ENCODE measurements at places on chromosomes 2 and 18.

- DNase-seq: no peak
Measured at GRCh38 chr2:224970311-224970710, 72.0 kb downstream of the DOCK10 start.

- DNase-seq: peak; percentile 81
Measured at GRCh38 chr2:189799531-189799930, 15.3 kb downstream of the PMS1 start.

DNA sequence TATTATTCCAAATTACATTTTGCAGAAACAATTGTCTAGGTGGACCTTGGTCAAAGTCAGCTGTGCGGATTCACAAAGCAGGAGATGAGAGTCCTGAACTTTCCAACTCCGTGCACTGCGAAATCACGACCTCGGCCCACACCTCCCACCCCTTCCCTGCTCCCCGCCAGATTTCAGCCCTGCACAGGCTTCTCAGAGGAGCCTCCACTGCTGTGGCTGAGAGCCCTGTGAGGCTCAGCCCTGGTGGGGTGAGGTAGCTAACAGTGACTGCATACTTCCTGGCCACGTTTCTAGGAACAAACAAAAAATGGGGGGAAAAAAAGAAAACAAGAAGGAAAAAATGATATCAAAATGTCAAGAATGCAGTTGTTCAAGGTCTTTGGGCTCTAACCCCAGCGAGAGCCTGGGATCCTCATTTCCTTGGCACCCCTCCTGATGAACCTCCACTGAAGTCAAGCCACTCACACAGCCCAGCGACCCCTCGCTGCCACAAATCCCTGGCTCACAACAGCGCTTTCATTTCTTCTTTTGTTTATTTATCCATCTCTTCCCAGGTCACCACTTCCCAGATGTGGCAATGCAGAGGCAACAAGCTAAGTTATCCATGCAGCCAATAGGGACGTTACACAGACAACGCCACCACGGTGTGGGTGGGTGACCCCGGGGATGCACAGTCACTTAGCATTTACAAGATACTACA, 729.7 kb upstream of the ID2 start:
- no peak for DNase-seq

DNA sequence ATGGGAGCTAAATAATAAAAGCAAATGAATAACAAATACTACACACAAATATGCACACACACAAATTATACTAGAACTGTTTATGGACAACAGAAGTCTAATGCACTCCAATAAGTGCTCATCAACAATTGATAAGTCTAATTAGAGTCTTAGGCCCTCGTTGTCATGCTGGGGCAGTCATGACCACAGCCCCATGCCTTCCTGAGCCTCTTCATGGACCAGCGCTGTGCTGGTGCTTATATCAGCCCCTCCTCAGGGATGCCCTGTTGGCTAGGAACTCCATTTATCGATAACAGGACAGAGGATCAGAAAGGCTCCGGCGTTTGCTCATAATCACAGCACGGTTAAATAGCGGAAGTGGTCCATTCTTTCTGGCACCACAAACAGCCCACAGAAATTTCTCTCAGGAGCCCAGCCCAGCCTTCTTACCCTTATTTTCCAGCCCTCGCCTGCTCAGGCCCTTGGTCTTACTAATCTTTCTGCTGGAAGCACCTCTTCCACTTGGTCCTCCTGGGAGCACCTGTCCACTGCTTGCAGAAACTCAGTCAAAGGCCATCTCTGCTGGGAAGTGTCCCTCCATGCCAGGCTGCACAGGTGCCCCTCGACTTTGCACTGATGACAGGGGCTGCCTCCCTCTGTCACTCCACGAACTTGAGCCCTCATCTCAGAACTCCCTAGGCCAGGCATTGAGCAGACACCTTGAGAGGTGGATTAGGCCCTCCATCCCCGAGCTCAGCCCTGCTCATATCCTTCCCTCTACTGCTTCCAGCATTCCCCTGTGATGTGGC, 500.2 kb upstream of the HS6ST1 start:
- DNase-seq: no peak

DNA sequence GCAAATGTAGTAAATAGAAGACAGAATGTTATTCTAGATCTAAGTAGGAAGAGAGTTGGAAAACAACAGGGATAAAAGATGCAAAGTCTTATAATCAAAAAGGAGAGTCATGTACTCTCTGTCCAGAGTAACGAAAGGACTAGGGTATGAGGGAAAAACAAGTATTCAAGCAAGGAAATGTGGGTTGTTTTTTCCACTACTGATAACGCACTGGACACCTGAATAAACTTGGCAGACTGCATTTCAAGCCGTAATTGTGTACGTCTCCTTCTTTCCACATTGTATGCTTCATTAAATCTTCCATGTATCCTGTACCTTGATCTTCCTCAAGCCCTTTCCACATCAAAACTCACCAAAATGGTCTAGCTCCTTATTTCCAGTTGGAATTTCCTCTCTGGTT, 420.6 kb downstream of the ZEB2 start:
- no peak for DNase-seq

DNA sequence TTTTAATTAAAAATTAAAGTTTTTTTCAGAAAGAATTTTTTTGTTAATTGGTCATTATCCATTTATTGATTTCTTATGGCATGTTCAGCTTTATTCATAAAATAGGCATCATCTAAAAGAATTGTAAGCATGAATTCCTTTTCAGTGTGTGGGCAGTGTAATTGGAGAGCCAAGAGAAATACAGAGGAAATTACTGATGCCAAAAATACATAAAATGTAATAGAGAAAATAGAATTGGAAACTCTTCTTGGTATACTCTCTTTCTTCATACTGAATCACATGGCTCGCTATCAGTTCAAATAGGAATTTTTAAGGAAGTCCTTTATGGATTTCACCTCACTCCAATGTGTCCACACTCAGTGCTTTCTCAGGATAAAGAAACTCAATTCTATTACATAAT, 663.6 kb upstream of the NRXN1 start:
- DNase-seq: no peak
